ENCODE measurements at places on chromosomes 16 and 17. TPM values are rescaled to one million over a fixed set of nuclear protein-coding genes. Genes with fewer than 3 reads are reported as not detected.

The SYNGR3 gene
- 3.6 TPM for total RNA-seq

The HSPB9 gene
- 0.14 TPM for total RNA-seq

The ARHGAP44 gene
- total RNA-seq: 1.2 TPM

The ZNF385C gene
- total RNA-seq: not detected

The MTSS2 gene
- 11.6 TPM for total RNA-seq

The ASIC2 gene
- total RNA-seq: not detected

The SGF29 gene
- total RNA-seq: 4.9 TPM

The SLC9A5 gene
- total RNA-seq: 2.4 TPM

All from smooth muscle cell of the umbilical artery (primary cell).